ENCODE measurements at places on chromosomes 12 and 14.

GRCh38 chr12:115617391-115617790 lies 660.1 kb downstream of the MED13L start:
- DNase-seq = no peak

DNA sequence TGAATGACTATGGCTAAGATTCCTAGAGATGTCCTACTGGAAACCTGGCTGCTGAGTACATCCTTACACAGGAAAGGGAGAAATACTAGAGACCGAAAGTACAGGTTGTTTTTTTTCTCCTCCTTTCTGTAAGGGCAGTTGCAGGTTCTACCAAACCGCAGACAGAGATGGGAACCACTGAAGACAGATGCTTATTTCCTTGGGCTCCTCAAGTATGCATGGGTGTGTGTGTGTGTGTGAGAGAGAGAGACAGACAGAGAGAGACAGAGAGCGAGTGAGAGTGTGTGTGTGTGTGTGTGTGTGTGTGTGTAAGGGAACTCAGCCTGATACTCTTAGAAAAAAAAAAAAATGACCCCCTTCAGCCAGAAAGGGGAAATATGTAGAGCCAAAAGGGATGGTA lies 42.5 kb downstream of the MAP4K5 start:
- DNase-seq = no peak

GRCh38 chr12:56338308-56339157 lies at the start of gene IL23A:
Gene IL23A, plus strand, starts transcription at chr12:56338884. Its CDS starts 161 bp downstream, at chr12:56339045.
- no peak for DNase-seq

GRCh38 chr14:61456720-61457119 lies 135.3 kb downstream of the PRKCH start:
- peak; percentile 87 for DNase-seq

DNA sequence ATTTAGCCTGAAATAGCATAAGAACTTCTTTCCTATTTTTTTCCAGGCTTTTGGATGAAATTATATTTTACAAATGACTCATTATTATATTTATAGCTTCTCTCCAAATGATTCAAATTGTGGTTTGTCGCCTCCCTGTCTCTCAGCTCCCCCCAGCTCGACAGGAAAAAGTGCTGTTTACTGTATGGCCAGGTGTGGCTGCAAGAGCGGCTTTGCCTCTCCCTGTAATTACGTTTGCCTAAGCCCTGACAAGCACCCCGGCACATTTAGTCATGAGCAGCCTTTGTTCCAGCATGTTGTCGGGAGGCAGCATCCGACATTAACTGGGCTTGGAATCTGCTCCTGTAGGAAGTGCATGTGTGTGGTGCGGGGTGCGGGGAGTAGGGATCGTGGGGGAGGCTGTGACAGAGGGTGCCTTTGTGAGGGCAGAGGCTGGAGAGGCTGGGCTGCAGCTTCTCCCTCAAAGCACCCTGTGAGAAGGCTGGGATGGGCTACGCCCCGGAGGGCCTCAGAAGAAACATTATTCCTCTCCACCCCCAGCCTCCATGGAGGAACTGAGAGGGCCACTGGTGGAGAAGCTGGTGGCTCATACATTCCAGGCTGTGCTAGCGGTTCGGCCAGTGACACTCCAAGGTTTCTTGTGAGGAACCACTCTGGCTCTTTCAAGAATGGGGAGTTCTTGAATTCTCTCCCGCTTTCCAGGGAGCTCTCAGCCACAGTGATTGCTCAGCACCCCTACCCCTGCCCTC lies 42.1 kb upstream of the CTDSP2 start:
- DNase-seq = no peak

- DNase-seq = no peak
Observed at GRCh38 chr14:45247427-45247826, 5.6 kb downstream of the MIS18BP1 start.

Data from sigmoid colon (tissue), 7 donors.